ENCODE measurements at places on chromosomes 1 and 21.

- no peak for DNase-seq
These were observed 10.4 kb downstream of the COL18A1 start for GRCh38 chr21:45415188-45415942.

DNA sequence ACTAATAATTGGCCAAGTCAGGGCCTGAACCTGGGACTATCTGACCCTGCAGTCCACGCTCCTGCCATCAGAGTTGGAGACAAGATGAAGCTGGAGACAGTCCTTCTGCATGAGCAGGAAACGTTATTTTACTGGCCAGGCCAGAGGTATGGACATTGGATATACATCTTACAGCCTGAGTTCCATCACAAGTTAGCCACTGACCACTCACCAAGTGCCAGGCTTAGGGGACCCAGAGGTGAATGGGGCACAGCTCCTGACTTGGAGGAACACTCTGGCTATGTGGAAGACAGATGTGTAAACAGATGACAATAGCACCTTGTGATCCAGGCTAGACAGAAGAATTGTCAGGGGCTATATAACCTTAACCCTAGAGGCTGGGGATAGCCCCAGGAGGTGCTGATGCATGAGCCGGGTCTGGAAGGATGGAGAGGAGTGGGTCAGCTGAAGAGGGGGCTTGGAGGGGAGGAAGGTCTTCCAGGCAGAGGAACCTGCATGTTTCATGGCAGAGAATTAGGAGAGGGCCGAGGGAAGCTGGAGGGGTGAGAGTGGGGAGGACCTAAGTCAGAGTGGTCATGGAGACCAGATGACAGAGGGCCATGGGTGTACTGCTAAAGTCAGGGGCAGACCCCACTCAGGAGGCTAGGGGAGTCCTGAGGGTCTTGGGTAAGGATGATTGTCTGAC lies 52.5 kb upstream of the DMRTB1 start:
- no peak for DNase-seq

DNA sequence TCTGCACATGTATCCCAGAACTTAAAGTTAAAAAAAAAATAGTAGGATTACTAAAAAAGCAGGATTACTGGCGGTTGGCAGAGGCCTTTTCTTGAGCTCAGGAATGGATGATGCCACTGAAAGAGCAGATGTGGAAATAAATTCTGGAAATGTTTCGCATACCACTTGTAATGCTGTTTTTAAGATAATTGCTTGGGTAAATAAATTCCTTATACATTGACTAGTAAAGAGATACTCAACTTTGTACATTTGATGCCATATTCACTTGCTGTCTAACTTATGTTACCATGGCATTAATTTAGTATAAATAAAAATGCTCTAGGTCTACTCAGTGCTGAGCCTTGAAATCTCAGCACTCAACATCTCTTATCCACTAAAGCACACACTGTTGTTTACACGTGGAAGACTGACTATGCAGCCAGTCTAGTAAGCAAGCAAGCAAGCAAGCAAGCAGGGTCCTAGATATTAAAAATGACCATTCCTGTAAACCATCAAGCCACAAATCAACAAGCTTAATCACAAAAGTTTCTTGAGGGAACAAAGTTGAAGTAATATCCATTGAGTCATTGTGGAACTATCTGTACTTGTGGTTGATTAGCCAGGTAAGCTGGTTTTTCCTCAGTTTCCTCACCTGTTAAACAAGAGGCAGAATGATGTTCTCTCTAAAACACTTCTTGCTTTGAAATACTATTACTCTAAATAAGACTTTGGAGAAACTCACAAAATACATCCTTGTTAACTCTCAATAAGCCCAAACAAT lies 1.7 kb upstream of the RASAL2 start:
- no peak for DNase-seq

GRCh38 chr1:23167353-23168078 lies 1.1 kb downstream of the LUZP1 start:
- no peak for DNase-seq

GRCh38 chr1:211896958-211897357 lies 66.4 kb upstream of the LPGAT1 start:
- no peak for DNase-seq

DNA sequence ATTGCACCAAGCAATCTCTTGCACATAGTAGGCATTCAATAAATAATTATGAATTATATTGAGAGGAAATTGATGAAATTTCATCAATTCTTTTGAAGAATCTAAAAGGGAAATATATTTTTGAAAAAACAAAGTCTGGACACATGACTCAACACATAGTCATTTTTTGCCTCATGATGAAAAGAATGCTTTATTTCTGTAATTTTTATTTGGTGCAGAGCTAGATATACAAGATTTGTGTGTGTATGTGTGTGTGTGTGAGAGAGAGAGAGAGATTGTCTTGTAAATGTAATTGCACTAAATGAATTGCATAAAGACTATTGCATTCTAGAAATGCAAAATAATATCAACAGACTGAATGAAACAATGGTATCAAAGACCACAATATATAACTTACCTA lies 206.2 kb upstream of the C1orf87 start:
- no peak for DNase-seq

GRCh38 chr1:44038876-44039657 lies 7.8 kb upstream of the SLC6A9 start:
- DNase-seq, result no peak

- peak; percentile 69 for DNase-seq
These were observed 121.2 kb downstream of the TRABD2B start for GRCh38 chr1:47875831-47876586.

GRCh38 chr1:44817307-44817706 lies 9.0 kb downstream of the BTBD19 start:
- DNase-seq, result no peak

GRCh38 chr1:223341121-223341520 lies 22.9 kb downstream of the SUSD4 start:
- peak; percentile 19 for DNase-seq

DNA sequence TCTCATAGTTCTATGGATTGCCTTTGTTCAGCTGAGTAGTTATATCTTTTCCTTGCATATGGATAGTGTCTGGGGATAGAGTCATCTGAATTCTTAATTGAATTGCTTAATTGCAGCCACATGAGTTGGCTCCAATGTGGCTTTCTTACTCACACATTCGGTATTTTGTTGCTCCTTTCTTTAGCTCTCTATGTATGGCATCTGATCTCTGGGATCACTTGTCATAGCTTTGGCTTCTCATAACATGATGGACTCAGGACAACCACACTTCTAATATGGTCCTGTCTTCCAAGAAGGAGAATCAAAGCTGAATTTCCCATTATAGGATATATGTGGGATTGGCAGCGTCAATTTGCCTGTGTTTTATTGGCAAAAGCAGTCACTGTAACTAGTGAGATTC lies 716.2 kb downstream of the NCAM2 start:
- no peak for DNase-seq

- no peak for DNase-seq
These were observed 8.1 kb upstream of the IFI44 start for GRCh38 chr1:78641558-78641957.

DNA sequence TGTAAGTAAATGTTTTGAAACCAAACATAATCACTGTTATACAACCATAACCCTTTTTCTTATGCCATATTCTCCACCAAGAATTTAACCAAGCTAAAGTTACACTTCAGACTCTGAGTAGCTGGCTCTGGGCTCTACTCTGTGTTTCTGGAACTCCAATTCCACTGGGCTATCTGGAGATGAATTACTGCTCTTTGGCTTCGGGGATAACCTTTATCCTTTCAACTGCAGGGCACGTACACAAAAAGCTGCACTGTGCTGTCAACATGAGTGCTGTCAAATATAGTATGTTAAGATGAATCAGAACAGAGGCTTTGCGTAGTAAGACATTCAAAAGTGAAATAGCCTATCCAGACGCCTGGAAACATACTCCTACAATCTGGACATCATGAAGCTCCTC lies 500.6 kb downstream of the LTN1 start:
- no peak for DNase-seq

DNA sequence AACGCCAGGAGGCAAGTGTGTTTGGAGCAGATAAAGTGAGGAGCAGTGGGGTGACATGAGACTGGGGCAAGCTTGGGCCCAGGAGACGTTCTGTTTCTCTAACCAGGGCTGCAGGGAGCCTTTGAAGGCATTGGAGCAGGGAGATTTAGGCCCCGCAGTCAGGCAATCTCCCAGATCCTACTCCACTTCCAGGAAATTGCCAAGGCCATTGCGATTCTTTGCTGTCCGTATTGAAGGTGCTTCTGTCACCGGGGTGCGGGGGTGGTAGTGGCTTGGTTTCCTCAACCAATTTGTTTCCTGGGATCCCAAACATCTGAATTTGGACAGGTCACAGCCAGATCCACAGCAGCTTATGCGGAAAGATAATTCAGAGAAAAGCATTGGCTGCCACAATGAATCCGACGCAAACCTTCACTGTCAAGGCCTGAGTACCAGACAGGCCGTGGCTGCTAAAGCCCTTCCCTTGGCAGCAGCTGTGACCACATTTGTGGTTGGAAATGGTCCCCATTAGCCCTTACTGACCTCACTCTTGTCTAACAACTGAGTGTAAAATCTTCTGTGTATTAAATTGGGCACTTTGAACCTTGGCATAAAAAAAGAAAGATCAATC lies 385.6 kb downstream of the PTPRU start:
- no peak for DNase-seq

DNA sequence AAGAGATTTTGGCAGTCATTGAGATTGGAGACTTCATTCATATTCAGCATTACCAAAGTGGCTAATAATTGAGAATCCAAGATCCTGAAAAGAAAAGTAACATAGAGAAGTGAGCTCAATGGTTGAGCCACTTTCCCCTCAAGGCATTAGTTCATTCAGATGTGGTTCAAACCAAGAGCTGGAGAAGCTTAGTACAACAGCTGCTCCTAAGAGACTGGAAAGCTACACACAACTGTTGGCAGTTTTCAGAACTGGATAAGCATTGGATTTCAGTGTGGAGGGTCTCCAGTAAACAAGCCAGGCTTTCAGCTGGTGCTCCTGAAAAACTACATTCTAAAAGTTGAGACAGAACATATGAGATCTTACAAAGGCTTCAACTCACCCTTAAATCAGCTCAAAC lies 29.2 kb upstream of the CLDN8 start:
- no peak for DNase-seq

DNA sequence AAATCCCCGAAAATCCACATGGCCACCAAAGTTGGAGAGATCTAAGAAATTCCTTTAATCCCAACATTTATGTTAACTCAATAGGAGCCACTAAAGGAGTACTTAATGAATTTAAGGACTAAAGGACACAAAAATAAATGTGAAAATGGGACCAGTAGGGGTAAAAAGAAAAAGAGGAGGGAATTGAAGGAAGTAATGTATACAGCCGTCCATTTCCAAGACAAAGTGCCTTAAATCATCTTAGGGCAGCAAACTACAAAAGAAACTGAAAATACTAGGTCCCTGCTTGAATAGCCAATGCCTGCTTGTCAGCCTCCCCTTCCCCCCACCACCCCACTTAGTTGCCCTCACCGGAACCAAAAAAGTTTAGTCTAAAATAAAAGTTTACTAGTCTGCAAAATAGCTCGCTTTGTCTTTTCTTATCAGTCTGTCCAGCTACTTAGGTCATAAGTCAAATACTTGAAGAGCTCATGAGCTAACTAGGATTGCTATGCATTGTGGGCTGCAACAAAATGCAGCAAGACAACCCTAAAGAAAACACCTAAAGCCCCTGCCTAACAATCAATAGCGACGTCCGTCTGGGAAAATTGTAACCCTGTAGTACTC lies 66.3 kb upstream of the TLR5 start:
- DNase-seq, result no peak

GRCh38 chr1:202680586-202681352 lies 29.5 kb downstream of the SYT2 start:
- DNase-seq, result no peak

- no peak for DNase-seq
These were observed 118.8 kb upstream of the PALMD start for GRCh38 chr1:99527078-99527477.

DNA sequence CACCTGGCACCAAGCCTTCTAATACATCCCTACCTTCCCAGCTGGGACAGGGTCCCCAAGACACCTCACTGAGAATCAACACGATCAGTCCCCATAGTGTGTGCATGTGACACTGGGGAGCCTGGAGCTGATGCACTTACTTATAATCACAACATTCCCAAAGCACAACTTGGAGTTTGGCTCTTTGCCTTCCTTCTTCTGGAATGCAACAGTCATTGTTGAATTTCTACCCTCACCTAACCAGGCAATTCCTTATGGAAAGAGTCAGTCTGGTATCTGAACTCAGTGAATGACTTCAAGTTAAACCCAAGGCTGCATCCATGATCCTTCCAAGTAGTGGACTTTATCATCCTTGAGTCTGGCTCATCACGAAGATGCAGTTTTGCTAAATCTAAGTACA lies 86.1 kb downstream of the DSCAM start:
- DNase-seq, result no peak

GRCh38 chr1:51902456-51902855 lies 23.9 kb upstream of the NRDC start:
- no peak for DNase-seq

DNA sequence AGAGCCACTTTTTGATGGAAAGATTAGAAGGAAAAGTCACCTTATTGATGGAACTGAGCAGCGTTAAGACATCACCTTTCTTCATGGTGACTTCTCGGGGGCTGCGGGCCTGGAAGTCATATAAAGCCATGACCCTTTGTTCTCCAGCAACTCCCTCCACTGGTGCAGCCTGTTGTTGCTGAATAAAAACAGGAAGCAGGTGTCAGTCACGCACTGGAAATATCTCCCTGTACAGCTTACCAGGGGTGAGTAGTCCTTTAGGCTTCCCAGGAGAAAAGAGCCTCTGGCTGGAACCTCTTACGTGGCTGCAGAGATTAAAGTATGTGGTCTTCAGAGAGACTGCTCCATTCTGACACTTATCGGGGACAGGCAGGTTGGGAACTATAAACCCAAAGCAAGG lies 31.9 kb downstream of the SPTA1 start:
- peak; percentile 92 for DNase-seq

DNA sequence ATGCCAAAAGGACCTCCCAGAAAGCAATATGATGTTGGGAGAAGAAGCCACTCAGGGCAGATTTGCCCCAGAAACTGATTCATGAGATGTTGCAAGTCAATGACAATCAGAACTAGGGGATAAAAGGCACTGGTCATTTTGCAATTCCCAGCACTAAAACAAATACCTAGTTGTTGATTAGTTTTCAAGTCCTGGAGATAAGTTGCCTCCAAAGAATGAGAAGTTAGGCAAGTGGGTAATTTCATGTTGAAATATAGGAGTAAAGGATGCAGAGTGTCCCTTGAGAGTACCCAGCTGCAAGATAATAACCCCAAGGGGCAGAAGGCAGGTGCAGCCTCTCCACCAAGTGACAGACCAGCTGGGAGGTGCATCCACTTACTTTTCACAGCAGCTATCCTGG lies 363.6 kb downstream of the PBX1 start:
- DNase-seq, result no peak

DNA sequence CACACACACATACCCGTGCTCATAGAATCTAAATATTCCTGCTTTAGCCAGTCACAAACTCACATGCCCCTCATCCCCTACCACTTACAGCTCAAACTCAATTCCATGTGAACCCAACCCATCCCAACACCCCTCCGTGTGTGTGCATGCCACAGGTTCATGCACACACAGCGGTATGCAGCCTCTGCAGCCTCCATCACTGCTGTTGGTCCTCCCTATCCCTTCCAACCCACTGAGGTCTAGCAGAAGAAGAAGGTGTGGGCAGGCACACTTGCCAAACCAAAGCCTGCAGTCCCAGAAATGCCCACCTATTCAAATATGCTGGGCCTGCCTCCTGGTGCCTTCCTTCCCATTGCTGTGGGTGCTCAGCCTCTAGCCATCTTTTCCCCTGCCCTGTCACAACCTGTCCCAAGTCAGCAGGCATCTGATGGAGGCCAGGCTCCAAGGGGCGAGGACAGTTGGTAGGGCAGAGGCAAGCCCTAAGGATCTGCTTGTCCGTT lies 26.2 kb downstream of the SLC2A1 start:
- DNase-seq, result no peak

GRCh38 chr1:24847995-24848881 lies 81.8 kb downstream of the RUNX3 start:
- DNase-seq, result peak; percentile 72

Measured in DMS153 (cell line).